ENCODE measurements at places on chromosomes 5 and 9.

- no peak for DNase-seq
Observed at GRCh38 chr9:83299571-83299970, 236.6 kb upstream of the RASEF start.

GRCh38 chr5:154816891-154817492, 33.4 kb downstream of the FAXDC2 start:
- DNase-seq = no peak

DNA sequence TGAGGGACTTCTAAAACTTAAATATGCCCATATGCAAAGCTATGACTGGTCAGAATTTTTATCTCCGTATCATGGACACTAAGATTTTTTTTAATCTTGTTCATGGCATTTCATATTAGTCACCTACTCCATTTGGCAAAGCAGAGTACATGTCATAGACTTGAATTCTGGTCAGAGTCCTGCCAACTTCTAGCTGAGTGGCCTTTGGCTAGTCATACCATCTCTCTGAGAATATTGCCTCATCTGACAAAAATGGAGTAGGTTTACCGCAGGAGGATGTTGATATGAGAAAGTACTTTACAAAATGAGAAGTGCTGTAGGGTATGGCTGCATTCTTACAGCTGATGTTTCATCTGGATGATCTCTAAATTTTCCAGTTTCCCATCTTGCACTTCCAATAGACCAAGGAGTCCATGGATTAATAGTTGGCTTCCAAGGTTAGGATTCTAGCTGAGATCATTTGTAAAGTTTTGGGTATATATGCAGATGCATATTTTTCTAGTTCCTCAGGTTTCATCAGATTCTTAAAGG, 150.8 kb upstream of the NR3C1 start:
- DNase-seq = no peak

DNA sequence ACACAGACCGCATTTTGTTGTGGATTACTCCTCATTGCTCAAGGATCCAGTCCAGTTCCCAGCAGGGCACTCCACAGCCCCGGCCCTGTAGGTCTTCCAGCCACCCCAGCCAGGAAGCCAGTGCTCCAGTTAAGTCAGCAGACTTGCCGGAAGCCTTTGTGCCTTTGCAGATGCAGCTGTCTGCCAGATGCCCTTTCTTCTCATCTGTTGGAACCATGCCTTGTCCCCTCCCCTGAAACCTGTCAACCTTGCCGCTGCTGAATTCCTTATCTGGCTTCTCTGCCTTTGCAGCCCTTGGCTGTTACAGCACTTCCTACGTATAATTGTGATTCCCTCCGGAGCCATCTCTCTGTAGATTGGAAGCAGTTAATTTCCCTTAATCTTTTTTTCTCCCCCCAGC, 28.4 kb downstream of the PSAT1 start:
- DNase-seq = no peak

GRCh38 chr5:142794537-142794936, 24.4 kb downstream of the ARHGAP26 start:
- DNase-seq = no peak

DNA sequence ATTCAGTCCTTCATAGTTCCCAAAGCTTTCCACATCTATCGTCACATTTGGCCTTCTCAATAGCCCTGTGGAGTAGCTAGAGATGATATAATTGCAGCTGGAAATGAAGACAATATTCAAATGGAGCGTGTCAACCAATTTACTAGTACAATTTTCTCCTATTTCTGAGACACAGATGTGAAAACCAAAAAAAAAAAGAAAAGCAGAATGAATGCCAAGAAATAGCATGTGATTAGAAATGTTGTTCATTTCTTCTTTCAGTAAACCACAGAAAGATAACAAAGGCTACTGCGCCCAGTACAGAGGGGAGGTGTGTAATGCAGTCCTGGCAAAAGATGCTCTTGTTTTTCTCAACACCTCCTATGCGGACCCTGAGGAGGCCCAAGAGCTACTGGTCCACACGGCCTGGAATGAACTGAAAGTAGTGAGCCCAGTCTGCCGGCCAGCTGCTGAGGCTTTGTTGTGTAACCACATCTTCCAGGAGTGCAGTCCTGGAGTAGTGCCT, 99.0 kb downstream of the MUSK start:
- DNase-seq = no peak
